CD4-positive, alpha-beta T cell treated with Interleukin-4 for 1 hour (primary cell): ENCODE measurements at places on chromosomes 7 and 10.

GRCh38 chr7:5692845-5693278 is 88.6 kb downstream of the RNF216 start:
- no peak for DNase-seq

- DNase-seq = no peak
Measured at GRCh38 chr10:15229268-15229667, 60.8 kb upstream of the NMT2 start.

GRCh38 chr10:69119896-69120295 is 4.1 kb upstream of the VPS26A start:
- DNase-seq = no peak

DNA sequence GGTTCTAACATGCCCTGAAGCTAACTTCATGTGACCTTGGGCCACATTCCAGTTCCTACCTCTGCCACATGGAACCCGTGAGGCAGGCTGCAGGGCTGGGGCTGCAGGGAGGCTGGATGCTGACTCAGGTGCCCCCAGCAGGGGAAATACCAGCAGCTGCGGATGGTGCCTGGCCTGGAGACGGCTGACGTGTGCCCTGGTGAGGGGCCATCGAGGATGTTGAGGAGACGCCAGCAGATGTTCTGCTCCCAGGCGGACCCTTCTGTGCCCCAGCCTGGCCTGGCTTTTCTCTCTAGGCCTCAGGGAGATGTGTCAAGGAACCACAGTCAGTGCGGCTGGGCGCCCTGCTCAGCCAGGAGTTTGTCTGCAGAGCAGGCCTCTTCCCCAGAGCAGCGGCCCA is 8.8 kb downstream of the BAG3 start:
- no peak for DNase-seq

DNA sequence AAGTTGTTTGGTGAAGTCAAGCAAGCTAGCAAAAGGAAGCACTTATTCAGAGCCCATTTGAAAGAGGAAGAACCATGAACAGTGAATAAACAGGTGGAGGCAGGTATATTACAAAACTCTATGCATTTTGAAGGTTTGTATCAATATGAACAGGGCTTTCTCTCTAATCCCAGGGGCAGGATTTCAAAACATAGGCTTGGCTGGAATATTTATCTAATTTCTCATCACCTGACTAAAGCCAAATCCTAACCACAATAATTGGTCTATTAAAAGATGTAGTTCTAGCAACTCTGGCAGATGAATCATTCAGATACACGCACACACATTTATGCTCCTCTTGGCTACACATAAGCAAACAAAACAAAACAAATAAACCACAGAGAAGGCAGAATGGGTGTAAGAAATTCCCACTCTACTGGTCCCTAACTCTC is 554.4 kb downstream of the INHBA start:
- no peak for DNase-seq

DNA sequence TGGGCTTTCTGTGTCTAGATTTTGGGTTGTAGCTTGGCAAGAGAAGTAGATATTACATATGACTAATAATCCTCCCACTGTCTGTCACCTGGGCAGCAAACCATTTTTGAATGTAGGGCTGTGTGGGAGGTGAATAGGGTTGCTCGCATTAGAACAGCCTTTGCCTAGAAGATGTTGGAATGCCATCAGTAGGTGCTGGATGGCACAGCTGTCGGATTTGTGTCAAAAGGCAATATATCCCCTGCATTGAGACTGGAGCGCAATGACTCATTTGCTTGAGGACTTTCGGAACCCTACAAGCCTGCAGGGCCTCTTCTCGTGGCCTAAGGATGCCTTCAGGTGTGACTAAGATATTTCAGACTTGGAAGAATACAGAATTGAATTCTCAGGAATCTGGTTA is 323.8 kb downstream of the GPR158 start:
- DNase-seq = no peak

- DNase-seq = no peak
Measured at GRCh38 chr7:116863936-116864500, 1.6 kb downstream of the CAPZA2 start.

- DNase-seq = no peak
Measured at GRCh38 chr7:128131115-128131514, 99.9 kb upstream of the LRRC4 start.

DNA sequence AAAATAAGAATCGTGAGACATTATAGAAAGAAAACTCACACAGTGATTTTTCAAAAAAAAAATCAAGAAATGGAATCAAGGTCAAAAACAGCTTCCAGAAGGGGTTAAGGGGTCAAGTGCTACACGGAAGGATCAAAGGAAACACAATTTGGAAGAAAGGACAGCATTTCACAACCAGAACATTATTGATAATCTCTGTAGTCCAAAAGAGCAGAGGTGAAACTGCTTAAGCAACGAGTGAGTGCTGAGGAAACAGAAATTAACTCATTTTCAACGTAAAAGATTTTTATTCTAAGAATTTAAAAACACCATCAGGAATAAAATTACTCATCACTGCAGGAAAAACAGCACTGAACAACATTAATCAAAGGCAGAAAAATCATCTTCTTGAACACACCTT is 23.5 kb downstream of the MINDY3 start:
- DNase-seq = no peak

DNA sequence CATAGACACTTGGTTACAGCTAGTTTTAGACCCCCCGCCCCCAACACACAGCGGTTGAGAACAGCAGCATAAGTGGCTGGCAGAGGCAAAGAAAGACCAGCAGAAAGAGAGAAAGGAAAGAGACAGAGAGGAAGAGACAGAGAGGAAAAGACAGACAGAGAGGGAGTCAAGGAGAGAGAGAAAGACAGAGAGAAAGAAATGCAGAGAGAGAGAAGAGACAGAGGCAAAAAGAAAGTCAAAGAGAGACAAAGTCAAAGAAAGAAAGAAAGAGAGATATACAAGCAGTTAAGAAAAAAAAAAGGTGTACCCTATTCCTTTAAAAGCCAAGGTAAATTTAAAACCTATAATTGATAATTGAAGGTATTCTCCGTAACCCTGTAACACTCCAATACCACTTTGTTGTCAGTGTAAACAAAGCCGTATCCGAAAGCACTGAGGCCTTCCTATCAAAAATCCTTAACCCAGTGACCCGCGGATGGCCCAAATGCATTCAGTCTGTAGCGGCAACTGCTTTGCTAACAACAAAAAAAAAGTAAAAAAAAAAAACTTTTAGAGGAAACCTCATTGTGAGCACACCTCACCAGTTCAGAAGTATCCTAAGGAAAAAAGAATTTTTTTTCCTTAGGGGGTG is 11.9 kb upstream of the SLC12A9 start:
- no peak for DNase-seq

GRCh38 chr10:27680691-27681605 is 64.7 kb downstream of the MKX start:
- DNase-seq = no peak

GRCh38 chr10:119742947-119743648 is 17.2 kb downstream of the INPP5F start:
- DNase-seq = no peak

DNA sequence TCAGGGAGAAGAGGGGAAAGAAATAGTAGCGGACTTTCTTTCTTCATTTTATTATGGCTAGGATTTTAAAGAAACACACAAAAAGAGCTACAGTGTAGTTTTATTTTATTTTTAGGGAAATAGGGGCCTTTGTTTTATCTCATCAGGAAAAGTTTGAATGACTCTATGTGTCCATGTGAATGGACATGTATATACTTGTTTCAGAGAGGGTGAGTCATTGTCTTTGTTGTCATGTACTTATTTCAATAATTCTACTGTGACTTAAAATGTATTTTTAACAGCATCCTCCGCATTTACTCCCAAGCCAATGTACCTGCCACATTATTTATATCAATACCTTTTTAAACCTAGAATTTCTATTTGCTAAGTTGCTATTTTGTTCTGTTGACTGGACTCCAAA is 569.5 kb downstream of the SORCS3 start:
- DNase-seq = no peak

DNA sequence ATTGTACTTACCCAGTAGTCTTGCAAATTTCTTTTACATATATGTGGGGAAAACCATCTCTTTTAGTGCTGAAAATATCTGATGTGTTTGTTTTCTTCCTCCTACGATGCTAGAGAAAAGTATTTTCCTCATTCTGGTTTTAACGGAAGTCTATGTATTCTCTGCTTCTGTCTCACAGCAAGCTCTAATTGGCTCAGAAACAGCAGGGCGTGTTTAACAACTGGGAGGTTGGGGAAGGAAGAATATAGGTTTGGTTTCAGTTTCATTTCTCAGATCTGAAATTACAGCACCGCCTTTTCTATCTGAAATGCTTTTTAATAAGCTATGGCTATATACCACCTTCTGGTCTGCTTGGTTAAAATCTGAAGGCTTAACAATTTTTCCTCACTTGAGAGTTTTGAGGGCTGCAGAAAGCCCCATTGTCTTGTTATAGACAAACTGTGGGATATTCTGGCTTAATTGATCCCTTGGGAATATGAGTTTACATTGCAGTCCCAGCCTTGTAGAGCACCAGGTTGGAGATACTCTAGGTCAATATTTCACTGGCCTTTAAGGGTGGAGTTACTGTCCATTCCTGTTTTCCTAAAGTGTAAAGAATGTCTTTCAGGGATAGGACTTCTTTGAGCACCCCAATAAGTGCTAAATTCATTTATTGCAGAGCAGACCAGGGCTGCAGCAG is at the start of gene SAMD9:
Gene SAMD9 (minus strand): TSS at position 128 of the 679 bp plus-strand sequence. CDS start 11,882 bp downstream, outside the sequence.
- peak; percentile 73 for DNase-seq

DNA sequence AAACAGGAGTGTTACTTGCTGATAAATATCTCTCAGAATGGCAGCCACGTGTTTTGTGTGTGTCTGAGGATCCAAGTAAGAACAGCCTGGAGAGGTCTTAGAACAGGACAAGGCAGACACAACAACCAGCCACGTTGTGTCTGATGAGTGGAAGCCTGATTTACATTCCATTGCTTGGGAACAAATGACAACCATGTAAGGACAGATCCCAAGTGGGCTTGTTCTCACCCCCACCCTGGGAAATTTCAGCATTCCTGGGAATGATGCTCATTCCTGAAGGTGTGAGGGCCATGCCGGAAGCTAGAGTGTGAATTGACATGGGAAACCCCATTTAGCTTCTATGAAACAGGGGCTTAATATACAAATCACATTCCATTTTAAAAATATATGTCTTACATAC is 35.9 kb downstream of the IL6 start:
- no peak for DNase-seq

DNA sequence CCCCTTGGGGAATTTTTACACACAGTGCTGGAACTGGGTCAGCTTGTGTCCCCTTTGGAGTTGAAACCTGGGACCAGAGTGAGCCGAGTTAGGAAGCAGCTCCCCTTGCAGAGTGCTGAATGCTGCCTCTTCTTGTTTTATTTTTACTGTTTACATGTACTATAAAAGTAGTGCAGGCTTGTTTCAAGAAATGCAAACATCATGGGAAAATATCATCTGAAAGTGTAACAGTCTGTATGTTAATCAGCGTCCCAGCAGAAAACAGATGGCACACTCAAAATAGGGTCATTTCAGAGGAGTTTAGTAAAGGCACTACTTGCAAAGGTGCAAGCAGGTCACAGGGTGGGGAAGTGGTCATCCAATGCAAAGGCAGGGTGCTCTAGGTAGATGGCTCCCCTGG is 30.1 kb downstream of the CXCL12 start:
- no peak for DNase-seq

- no peak for DNase-seq
Measured at GRCh38 chr7:1021931-1022330, 22.4 kb upstream of the GPR146 start.

GRCh38 chr10:44281089-44281613 is 103.7 kb downstream of the CXCL12 start:
- no peak for DNase-seq

DNA sequence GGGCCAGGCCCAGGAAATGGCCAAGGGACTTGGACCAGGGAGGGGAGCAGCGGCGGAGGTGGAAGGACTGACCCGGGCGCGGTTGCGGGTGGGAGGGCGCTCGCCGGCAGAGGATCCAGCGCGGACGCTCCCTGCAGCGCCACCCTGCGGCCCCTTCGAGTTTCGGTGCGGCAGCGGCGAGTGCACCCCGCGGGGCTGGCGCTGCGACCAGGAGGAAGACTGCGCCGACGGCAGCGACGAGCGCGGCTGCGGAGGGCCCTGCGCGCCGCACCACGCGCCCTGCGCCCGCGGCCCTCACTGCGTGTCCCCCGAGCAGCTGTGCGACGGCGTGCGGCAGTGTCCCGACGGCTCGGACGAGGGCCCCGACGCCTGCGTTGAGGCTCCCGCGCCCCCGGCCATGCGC is 16.8 kb upstream of the ZNF467 start:
- peak; percentile 26 for DNase-seq

DNA sequence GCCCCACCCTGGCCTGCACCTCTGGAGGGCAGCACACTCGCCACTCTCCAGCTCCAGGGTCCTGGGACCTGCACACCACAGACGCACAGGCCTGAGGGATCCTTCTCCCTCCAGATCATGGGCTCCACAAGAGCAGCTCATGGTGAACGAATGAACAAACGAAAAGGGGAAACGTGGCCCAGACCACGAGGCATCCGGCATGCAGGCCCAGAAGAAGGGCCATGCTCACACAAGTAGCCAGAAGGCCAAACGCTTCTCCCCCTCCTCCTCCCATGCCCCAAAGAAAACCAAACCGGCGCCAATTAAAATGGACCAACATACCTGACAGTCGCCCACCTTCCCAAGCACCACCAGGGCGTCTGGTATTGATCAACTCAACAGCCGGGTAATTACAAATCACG is 30.4 kb downstream of the MAD1L1 start:
- DNase-seq = no peak
